ENCODE measurements at places on chromosomes 12 and 14. TPM values are rescaled to one million over a fixed set of nuclear protein-coding genes. Genes with fewer than 3 reads are reported as not detected.
A peak's percentile ranks its signal among the peaks of the same experiment; 100 is the strongest.

DNA sequence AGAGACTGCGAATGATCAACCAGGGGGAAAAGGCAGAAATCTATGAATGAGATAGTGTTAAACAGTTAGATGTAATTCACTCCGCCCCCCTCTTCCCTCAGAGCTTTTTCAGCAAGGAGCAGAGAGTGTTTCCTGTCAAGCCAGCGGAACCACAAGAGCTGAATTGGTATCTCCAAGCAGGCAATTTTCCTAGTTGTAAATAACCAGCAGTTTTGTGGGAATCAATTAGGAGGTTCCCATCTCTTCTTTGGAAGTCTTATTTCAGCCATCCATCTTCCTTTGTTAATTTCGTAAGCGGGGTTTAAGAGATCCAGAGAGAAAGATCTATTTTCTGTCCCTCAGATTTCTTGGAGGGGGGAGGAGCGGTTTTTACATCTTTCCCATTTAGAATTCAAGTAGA lies 178.0 kb downstream of the FOXN3 start:
- DNase-seq: no peak

KRT73 gene
- not detected for total RNA-seq

MYO1A gene
- total RNA-seq: under 0.01 TPM

- no peak for DNase-seq
Observed at GRCh38 chr12:71160585-71160984, 2.8 kb upstream of the TSPAN8 start.

GRCh38 chr12:108570743-108571608 lies 8.6 kb downstream of the ISCU start:
- DNase-seq: peak; percentile 70
